Bronchus fibroblast of lung (primary cell): ENCODE measurements at places on chromosomes 1 and 21. TPM values are rescaled to one million over a fixed set of nuclear protein-coding genes. Genes with fewer than 3 reads are reported as not detected.

The HEYL gene
- total RNA-seq = under 0.01 TPM in 1 of 2 replicates, not detected in the other

The LRRC39 gene
- 0.15 and 0.34 TPM in 2 replicates for total RNA-seq

The SELENBP1 gene
- 25.9 and 31.4 TPM in 2 replicates for total RNA-seq

The LELP1 gene
- total RNA-seq = not detected in 2 replicates

The PTPRC gene
- total RNA-seq = not detected in 2 replicates

The SYCP1 gene
- total RNA-seq = not detected in 2 replicates

The BATF3 gene
- 1.8 and 2.5 TPM in 2 replicates for total RNA-seq

The CCDC185 gene
- not detected in 2 replicates for total RNA-seq

The RYR2 gene
- total RNA-seq = not detected in 2 replicates

The AMPD1 gene
- not detected in 2 replicates for total RNA-seq

The TRABD2B gene
- total RNA-seq = not detected in 2 replicates

The ACTA1 gene
- not detected in 2 replicates for total RNA-seq

The FNDC5 gene
- total RNA-seq = under 0.01 and 0.17 TPM in 2 replicates

The SWT1 gene
- total RNA-seq = 2.1 and 2.5 TPM in 2 replicates

The BRDT gene
- not detected in 2 replicates for total RNA-seq

The TRIM63 gene
- not detected in 2 replicates for total RNA-seq

The LRRC53 gene
- total RNA-seq = not detected in 2 replicates

The ADAMTS5 gene
- total RNA-seq = 0.34 and 0.45 TPM in 2 replicates

The JAM2 gene
- total RNA-seq = 1.2 and 2.0 TPM in 2 replicates

The NUP210L gene
- total RNA-seq = not detected in 2 replicates

The OR2L3 gene
- not detected in 2 replicates for total RNA-seq

The KCNK1 gene
- total RNA-seq = 1.8 and 2.7 TPM in 2 replicates

The MAP3K21 gene
- 0.67 and 0.89 TPM in 2 replicates for total RNA-seq

The PTCH2 gene
- under 0.01 and 0.15 TPM in 2 replicates for total RNA-seq
